ENCODE measurements at places on chromosomes 2 and 18.

- DNase-seq = no peak
These were observed at the start of gene RIT2 for GRCh38 chr18:43115076-43115921. RIT2 (minus strand) TSS chr18:43115685.

GRCh38 chr18:50902797-50903196, 23.9 kb downstream of the ME2 start:
- no peak for DNase-seq

DNA sequence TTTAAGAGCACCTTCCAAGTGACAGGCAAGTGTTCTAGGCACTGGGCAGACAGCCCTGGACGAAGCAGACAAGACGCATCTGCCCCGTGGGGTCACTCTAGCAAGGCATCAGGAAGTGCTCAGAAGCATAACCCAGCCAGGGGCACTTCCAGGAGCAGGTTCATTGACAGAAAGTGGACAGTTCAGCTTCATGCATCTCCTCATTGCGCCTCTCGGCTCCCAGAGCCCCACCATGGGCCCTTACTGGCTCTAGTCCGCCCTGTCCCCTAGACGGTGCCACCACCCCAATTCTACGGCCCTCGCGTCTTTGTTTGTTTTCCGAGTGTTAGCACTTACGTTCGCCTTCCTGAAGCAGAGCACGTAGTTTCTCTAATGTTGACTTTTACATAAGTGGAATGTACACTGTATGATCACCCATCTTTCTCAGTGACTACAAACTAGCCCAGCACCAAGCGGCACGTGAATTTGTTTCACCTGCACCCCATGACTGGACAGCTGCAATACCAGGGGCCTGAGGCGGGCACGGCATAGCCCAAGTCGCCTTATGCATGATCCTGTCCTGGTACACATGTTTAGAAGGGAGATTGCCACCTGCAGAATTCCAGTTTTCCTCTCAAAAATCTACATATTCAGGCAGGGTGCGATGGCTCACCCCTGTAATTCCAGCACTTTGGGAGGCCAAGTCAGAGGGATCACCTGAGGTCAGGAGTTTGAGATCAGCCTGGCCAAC, 33.2 kb downstream of the SNED1 start:
- DNase-seq = no peak

DNA sequence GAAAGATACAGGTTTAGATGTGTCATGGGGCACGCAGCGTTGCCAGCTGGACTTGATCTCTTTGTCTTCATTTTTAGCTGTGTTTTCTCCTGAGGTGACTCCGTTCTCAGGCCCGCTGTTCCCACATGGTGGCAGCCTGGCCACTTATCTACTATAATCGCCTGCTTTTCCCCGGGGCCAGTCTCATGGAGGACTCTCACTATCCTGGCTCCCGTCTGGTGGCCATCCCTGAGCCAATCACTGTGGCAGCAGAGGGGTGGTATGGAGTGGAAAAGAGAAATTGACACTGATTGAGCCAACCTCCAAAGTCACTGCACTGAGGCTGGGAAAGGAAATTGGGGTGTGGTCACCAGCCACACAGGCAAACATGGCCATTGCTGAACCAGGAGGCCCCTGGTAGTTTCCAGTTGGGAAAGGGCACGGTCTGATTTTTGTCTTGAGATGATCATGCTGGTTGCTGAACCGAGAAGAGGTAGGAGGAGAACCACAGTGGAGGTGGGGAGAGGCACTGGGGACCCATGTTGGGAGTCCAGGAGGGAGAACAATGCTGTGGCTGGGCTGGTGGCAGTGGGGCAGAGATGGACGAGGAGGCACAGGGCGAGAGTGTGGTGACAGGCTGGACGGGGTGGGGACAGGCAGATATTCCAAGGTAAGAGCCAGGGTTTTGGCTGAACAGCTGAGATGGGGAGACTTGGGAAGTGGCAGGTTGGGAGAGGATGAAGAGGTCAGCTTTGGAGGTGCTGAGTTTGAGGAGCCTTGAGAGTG, 45.6 kb downstream of the KCNIP3 start:
- no peak for DNase-seq

- no peak for DNase-seq
These were observed 39.1 kb downstream of the SLC9A4 start for GRCh38 chr2:102512161-102512560.

DNA sequence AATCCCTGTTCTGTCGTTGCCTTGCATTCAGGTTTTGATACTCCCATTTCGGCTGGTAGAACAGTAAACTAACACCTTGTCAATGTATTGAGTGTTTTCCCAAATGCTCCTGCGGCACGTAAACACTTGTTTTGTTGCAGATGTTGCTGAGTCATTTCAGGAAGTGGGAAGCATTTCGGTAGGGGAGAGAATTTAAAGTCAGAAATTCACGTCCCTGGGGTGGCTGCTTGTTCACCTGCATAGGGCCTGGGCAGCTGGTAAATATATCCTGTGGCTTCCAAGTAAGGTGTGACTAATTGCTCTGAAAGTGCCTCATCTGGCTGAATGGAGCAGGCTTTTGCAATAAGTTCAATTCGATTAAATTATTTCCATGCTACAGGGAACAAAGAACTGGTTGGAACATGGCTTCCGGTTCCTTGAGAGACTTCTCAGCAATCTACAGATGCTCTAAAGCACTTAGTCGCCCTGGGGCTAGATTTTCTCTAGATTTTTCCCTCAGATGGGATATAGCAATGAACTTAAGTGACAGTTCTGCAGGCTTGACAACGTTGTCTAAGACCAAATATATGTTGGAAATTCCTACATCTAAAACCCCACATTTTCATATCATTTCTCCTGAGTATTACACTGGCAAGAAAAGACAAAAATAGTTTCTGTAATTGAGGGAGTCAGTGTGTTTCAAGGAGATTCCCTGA, 5.2 kb downstream of the GALR1 start:
- no peak for DNase-seq

DNA sequence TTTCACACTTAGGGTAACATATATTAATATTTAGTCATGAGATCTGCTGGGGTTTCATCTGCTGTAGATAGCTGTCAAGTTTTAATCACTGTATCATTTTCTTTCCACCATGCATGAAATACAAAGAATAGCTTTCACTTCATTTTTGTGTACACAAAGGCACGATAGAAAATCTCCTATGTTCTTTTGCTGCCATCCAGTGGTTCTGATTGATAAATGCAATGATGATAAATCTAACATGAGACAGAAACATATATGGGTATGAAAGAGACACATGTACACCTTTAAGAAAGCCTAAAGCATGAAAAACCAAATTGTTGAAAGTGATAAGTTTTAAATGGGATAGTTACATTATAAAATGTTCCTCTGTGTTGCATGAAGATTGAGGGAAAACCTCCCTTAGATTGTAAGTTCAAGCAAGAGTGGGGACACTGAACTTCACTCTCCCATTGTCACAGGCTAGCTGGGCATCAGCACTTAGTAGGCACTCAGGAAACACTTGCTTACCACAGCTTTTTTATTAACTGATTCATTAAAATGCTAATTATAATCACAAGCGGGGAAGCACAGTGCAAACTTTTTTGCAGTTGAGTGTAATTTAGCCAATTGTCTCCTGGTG, 31.2 kb downstream of the C1D start:
- no peak for DNase-seq

DNA sequence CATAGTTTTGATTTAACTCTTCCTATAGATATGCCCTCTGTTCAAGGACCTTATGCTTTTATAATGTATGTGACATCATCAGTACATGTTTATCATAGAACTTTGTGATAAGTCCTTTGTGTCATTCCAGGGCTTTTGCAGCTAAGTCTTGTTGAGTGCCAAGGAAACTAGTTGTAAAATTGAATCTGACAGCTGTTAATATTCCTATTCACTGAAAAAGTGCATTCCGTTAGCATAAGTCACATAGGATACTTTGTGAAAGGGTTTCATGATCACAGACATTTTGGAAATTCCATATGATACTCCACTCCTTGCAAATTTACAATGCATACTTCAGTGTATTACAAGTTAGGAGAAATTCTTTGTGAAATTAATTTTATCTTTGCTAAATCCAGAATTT, 503.4 kb downstream of the CCDC85A start:
- no peak for DNase-seq

DNA sequence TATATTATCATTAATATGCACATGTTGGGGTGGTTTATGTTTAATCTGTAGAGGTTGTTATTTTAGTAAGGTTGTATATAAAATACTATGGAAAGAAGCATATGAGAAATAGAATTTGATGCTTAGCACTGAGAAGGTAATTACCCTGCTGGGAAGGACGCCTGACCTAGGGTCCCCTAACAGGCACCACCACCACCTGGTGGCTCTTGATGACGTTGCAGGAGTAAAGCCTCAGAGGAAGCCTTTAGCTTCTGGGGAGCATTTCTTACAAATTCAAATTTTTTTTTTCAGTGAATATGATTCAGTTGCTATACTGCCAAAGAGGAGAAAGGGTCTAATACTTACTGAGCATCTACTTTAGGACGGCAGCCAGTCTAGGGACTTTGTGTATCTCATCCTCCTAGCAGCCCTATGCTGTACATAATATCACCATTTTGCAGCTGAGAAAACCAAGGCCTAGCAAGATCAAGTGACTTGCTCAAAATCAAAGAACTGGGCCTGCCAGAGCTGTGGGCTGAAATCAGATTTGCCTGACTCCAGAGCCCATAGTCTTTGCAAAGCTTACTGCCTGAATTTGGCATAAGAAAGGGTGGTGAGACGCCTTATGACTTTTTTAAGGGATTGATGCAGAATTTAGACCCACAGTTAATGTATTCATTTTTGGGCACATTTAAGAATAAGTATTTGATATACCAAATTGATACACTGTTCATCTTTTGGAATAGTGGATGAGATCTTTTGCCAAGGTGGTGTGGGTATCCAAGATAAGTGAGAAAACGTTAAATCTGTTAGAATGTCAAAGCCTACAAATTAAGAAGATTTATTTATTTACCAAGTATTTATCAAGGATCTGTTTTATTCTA, 78.8 kb upstream of the GAREM1 start:
- DNase-seq = no peak

GRCh38 chr2:178242552-178242883, 48.2 kb downstream of the OSBPL6 start:
- DNase-seq = no peak

- DNase-seq = no peak
These were observed 242.7 kb upstream of the NRP2 start for GRCh38 chr2:205439621-205440020.

GRCh38 chr18:78378403-78378802, 601.2 kb upstream of the SALL3 start:
- no peak for DNase-seq

DNA sequence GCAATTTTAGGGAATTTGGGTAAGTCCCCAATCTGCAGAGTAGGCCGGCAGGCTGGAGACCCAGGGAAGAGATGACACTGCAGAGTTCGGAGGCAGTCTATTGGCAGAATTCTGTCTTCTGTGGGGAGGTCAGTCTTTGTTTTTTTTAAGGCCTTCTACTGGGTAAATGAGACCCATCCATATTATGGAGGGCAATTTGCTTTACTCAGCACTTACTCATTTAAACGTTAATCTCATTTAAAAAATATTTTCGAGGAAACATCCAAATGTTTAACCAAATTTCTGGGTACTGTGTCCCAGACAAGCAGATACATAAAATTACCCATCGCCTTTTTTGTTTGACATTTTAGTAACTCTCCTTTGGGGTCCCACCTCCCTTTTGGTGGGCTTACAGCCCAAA, 139.5 kb downstream of the IRS1 start:
- no peak for DNase-seq

GRCh38 chr18:36329684-36330434, 32.3 kb downstream of the FHOD3 start:
- DNase-seq = no peak

GRCh38 chr2:219675221-219675620, 47.8 kb downstream of the SLC4A3 start:
- DNase-seq = no peak

GRCh38 chr2:24513281-24514071, 22.4 kb downstream of the NCOA1 start:
- no peak for DNase-seq

GRCh38 chr18:31677592-31677991, 6.8 kb downstream of the B4GALT6 start:
- no peak for DNase-seq

GRCh38 chr18:1539276-1539675, 634.6 kb downstream of the ADCYAP1 start:
- DNase-seq = no peak

- DNase-seq = no peak
These were observed 699 bp upstream of the RAPGEF4 start for GRCh38 chr2:172734711-172735581.

- DNase-seq = no peak
These were observed 28.0 kb downstream of the CD28 start for GRCh38 chr2:203734276-203734983.

DNA sequence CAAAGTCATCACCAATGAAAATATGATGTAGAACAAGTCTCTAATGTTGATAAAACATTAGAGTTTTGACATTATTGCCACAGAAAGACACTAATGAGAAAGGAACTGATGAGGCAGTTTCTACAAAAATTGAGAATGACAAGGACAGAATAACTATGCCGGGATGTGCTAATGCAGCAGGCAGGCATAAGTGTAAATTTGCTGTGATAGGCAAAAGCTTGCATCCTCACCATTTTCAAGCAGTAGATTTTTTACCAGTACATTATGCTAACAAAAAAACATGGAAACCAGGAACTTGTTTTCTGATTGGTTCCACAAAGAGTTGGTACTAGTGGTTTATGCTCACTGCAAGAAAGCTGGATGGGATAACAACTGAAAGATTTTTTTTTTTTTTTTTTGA, 715.5 kb upstream of the LRRTM4 start:
- DNase-seq = no peak

DNA sequence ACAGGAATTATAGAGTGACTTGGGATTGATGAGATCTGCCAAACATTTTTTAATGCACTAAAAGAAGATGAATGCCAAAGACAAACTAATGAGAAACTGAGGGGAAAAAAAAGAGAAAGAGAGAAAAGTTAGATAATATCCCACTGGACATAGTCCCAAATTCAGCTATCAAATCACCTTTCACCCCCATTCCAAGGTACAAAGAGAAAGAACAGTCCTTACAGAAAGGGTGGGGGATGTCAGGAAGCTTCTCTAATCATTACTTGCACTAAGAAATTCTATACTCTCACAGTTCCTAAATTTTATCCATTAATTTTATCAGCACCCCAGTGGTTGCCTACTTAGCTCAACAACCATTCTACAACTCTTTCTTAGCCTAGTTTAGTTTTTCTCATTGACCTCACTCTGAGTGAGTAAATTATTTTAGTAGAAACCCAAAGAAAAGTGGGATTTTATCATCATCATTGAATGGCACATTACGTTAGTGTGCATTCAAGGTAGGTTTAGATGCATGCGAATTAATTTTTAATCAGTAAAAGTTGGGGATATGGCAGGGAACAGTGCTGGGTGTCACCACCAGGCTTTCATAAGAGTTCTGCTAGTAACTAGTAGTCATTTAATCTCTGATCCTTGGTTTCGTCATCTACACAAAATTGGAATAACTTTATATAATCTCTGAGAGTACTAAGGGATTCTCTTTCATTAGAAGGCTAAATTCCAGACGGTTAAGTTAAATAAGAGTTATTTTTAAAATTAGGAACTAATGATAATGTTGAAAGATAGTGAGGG, 85.3 kb upstream of the CYTIP start:
- no peak for DNase-seq

GRCh38 chr2:68805025-68805424, 66.2 kb downstream of the BMP10 start:
- DNase-seq = no peak
